SHP77 treated with DMSO at 0.1 percent for 48 hours (cell line): ENCODE measurements at places on chromosomes 1 and 21.

DNA sequence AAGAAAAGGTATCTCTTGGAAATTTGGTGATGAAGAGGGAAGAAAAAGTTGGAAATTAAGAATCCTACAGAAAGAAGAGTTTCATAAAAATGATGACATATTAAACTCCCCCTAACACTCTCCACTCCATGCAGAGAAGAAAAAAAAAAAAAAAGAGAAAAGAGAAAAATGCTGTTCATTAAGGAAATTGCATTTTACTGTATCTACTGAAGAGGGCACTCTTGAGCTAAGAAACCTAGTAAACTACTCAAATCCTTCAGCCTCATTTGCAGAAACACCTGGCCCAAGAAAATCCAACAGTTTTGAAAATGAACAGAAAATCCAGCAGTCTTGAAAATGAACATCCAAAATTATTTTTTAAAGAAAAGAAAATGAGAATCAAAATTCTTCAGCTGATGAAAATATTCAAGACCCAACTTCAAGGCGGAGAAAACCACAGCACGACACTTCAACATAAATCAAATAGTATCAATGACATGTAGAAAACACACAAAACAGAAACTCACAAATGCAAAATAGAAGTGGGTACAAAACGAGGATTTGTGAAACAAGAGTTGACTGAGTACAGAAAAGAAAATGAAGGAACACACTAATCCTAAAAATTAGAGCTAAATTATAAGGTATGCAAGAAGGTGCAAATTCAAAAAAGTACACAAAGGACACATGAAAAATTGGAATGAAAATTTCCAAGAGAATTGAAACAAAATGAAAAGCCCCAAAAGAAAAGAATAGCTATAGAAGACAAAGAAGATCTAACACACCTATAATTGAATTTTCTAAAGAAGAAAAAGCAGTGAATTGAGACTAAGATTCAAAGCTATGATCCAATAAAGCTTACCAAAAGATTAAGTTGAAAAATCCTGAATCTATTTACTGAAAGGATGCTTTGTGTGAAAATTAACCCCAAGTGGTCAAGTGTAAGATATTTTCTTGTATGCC, 73.2 kb upstream of the DNAJC6 start:
- no peak for DNase-seq

- DNase-seq: no peak
These were observed 457.2 kb downstream of the AJAP1 start for GRCh38 chr1:5111581-5111980.

DNA sequence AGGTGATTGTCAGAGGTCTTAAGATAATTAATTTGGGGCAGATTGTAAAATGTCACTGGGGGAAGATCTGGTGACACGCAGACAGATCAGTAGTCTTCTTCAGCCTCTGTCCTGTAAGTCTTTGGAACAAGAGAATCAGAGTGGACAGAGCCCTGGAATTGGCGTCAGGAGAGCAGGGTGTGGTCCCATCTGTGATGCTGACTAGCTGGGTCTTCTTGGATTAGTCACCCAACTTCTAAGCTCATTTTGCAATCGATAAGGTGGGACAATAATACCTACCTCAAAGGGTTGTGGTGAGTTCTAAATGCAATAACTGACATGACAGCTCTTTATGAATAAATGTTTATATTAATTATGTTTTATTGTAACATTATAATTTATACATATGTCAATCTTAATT, 4.8 kb downstream of the FASLG start:
- no peak for DNase-seq

DNA sequence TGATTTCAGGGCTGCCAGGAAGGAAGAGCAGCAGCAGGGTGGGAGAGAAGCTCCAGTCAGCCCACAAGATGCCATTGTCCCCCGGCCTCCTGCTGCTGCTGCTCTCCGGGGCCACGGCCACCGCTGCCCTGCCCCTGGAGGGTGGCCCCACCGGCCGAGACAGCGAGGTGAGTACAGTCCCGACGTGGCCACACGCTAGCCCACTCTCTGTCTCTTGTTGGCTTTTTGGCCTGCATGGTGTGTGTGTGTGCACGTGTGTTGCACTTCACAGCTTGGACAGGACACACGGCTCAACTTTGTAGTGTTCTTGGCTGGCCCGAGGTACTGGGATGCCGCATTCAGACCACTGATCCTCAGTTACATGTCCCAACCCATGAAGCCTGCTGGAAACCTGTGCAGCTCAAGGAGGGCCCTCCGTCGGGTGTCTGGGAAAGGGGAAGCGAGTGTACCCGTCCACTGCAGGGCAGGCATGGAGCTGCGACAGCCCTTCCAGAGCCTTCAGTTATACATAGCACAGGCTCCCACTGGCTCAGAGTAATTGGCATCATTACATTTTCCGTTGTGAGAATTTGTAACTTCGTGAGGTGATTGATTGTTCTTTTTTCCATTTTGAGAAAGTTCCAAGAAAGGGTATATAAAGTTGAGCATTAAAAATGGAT, 454 bp downstream of the CORT start:
- DNase-seq: no peak

DNA sequence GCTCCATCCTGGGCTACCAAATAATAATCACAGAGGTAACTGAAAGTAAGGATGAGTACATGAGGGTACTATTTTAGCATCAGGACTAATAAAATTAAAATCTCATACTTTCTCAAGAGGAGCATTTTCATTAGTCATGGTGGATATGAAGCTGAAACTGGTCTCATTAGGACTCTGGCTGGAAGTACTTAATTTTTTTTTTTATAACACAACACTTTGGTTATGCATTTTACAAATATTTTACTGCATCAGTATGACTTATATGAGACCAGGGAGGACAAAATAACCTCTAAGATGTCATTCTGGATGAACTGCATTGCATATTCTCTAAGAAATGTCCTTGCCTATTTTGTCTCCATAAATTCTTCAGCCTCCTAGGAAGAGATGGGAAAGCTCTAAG, 290.9 kb downstream of the HLX start:
- no peak for DNase-seq
